ENCODE measurements at places on chromosomes 3 and 15. TPM values are rescaled to one million over a fixed set of nuclear protein-coding genes. Genes with fewer than 3 reads are reported as not detected.

The ERICH6 gene
- not detected for total RNA-seq

The GOLGA8N gene
- total RNA-seq = 0.49 TPM

The ADAMTSL3 gene
- total RNA-seq = not detected

The CCDC54 gene
- total RNA-seq = not detected

The CEP70 gene
- 10.9 TPM for total RNA-seq

The CPB1 gene
- total RNA-seq = not detected

The MESP1 gene
- total RNA-seq = 0.78 TPM

The CEMIP gene
- total RNA-seq = 1.1 TPM

The ATP8B4 gene
- total RNA-seq = not detected

The NR2F2 gene
- 2.3 TPM for total RNA-seq

The VGLL3 gene
- 0.65 TPM for total RNA-seq

The LMOD3 gene
- total RNA-seq = not detected

The ITIH1 gene
- not detected for total RNA-seq

The MUSTN1 gene
- 1.6 TPM for total RNA-seq

The CLDN16 gene
- total RNA-seq = not detected

The NR1I2 gene
- total RNA-seq = 0.08 TPM

The SH2D7 gene
- not detected for total RNA-seq

The SLC35G2 gene
- 7.3 TPM for total RNA-seq

The LYZL4 gene
- not detected for total RNA-seq

The MASP1 gene
- total RNA-seq = 0.23 TPM

The SNX22 gene
- total RNA-seq = not detected

The PXK gene
- 13.6 TPM for total RNA-seq

The ADCY5 gene
- 0.08 TPM for total RNA-seq

The GLDN gene
- total RNA-seq = not detected

The GOLGA8M gene
- total RNA-seq = not detected

The LMAN1L gene
- not detected for total RNA-seq

The SUCLG2 gene
- 48.3 TPM for total RNA-seq

Data from hair follicular keratinocyte (primary cell).